ENCODE measurements at places on chromosomes 12 and 14.

DNA sequence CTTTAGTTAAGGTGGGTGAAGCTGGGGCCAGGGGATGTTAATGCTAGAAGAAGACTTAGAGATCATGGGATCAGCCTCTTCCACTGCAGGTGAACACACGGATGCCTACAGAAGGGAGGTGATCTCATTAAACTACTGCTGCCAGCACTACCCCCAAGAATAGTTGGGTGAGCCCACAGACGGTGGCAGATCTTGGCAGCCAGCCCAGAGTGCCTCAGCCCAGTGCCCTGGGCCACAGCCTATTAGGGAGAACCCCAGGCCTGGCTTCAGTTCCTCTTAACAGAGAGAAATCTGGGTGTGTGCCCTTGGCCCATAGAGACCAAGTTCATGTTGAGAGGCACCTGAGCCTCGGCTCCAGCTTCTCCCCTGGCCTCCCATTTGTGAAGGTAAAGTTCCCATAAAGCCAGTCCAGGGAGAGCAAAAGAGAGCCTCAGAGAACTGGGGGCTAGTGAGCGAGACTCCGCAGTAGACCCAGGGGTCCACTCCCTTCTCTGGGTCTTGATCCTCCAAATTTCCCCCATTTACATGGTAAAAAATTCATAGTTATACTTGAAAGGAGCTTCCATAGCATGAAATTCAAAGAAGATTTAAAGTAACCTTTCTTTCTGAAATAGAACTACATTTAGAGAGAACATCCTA lies 125.0 kb upstream of the CCND2 start:
- H3K27ac ChIP-seq: no peak overlapping the region
- no peak overlapping the region for H3K4me3 ChIP-seq
- H3K27me3 ChIP-seq: no peaks in the 10 kb centered on the region
- H3K4me1 ChIP-seq: no peaks in the 10 kb centered on the region

DNA sequence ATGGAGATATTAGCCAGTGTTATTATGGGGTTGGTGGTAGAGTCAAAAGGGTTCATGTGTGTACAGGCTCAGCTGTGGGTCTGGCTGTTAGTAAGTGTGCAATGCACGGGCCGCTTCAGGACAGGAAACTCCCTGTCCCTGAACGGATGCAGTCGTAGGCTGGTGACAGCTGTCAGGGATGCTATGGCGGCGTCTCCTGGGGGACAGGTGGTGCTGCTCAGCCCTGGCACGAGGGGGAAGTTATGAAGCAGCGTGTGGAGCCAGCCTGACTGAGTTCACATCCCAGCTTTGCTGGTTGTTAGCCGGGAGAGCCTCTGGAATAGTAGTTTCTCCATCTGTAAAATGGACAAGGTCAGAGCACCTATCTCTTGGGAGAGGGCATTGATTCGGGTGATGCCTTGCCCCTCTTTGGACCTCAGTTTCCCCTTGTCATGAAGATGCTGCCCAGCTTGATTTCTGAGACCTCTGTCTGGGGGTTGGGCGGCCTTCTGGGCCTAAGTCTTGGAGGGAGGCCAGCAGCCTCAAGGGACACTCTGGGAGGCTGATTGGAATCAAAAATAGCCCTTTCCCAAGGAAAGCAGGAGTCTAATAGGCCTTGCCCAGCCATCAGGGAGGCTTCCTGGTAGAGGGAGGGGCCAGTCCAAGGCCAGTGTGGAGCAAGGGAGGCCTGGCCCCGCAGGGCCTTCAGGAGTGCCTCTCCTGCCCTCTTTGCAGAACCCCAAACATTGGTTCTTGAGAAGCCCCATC lies 7.1 kb downstream of the ASB2 start:
- H3K4me3 ChIP-seq: no peak overlapping the region
- peaks cover 13% of the 10 kb centered on the region for H3K4me1 ChIP-seq
- no peak overlapping the region for H3K27ac ChIP-seq
- H3K36me3 ChIP-seq: no peaks in the 10 kb centered on the region

DNA sequence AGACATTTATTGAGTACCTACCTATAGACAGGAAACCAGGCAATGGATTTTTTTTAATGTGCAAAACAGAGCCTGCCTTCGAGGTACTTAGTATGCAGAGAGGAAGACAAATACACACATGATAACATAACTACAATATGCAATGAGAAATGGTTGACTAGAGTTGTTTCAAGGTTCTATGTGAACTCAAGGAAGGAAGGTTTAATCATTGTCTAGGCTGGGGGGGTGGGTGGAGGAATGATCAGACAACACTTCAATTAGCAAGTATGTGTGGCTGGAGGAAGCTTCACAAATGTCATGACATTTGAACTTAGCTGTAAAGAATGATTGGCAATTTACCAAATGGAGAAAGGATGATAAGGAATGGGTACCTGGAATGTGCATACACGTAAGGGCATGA lies 985.3 kb downstream of the FLRT2 start:
- H3K4me3 ChIP-seq: no peak overlapping the region
- no peak for DNase-seq
- no peaks in the 10 kb centered on the region for H3K36me3 ChIP-seq
- no peaks in the 10 kb centered on the region for H3K27me3 ChIP-seq
- no peak overlapping the region for H3K27ac ChIP-seq

DNA sequence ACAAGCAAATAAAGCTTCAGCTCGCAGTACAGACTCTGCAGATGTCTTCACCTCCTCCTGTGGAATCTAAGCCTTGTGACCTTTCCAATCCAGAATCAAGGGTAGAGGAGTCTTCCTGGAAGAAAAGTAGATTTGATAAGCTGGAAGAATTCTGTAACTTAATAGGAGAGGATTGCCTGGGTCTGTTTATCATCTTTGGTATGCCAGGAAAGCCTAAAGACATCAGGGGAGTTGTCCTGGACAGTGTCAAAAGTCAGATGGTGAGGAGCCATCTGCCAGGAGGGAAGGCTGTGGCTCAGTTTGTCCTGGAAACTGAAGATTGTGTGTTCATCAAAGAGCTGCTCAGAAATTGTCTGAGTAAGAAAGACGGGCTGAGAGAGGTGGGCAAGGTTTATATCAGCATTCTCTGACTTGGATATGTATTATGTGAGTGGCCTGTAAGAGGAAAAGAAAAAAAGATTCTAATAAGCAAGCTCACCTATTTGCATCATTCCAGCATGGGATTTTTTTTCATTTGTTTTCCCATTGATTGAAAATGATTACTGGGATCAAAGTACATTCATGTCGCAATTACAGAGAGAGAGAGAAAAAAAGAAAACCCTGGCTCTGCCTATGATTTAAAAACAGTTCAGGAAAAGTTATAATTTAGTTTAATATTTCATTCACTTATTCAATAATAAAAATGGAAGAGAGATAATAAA lies 767 bp downstream of the REP15 start:
- H3K4me3 ChIP-seq: no peak overlapping the region
- no peaks in the 10 kb centered on the region for H3K27me3 ChIP-seq
- no peak overlapping the region for H3K27ac ChIP-seq
- H3K4me1 ChIP-seq: no peaks in the 10 kb centered on the region
- no peak for DNase-seq
- H3K36me3 ChIP-seq: peaks cover 34% of the 10 kb centered on the region

- H3K4me3 ChIP-seq: no peak overlapping the region
- no peaks in the 10 kb centered on the region for H3K36me3 ChIP-seq
- peaks cover 3% of the 10 kb centered on the region for H3K27me3 ChIP-seq
- DNase-seq: no peak
- peaks cover 4% of the 10 kb centered on the region for H3K4me1 ChIP-seq
- no peak overlapping the region for H3K27ac ChIP-seq
Measured at GRCh38 chr12:125197326-125197725, 132.1 kb downstream of the AACS start.

- no peaks in the 10 kb centered on the region for H3K27me3 ChIP-seq
- no peak overlapping the region for H3K27ac ChIP-seq
- peaks cover 2% of the 10 kb centered on the region for H3K4me1 ChIP-seq
- no peak overlapping the region for H3K4me3 ChIP-seq
- DNase-seq: peak; percentile 87
Measured at GRCh38 chr14:71497645-71498086, 434.6 kb upstream of the RGS6 start.

DNA sequence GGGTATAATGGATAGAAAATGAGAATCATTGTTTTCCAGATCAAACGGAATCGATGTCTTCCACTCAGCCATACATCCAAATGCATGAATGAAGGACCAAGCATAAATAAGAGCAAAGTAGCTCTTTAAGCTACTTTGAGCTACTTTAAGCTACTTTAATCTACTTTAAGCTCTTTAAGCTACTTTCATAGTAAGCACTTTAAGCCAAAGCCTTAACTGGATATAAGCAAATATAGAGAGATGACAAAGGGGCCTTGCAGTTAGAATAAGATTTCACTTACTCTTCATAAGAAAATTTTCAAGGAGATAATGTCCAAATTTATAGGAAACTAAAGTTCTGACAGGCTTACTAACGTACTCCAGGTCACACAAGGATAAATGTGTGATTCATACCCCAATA lies 355.6 kb upstream of the KITLG start:
- H3K36me3 ChIP-seq: no peaks in the 10 kb centered on the region
- DNase-seq: peak; percentile 10
- no peak overlapping the region for H3K27ac ChIP-seq
- no peaks in the 10 kb centered on the region for H3K27me3 ChIP-seq
- H3K4me3 ChIP-seq: no peak overlapping the region
- peaks cover 3% of the 10 kb centered on the region for H3K4me1 ChIP-seq

GRCh38 chr12:89345830-89346740 lies 6.2 kb downstream of the DUSP6 start:
- no peaks in the 10 kb centered on the region for H3K27me3 ChIP-seq
- peaks cover 25% of the 10 kb centered on the region for H3K36me3 ChIP-seq
- H3K4me1 ChIP-seq: peaks cover 31% of the 10 kb centered on the region
- no peak overlapping the region for H3K27ac ChIP-seq
- DNase-seq: peak; percentile 62
- H3K4me3 ChIP-seq: no peak overlapping the region

DNA sequence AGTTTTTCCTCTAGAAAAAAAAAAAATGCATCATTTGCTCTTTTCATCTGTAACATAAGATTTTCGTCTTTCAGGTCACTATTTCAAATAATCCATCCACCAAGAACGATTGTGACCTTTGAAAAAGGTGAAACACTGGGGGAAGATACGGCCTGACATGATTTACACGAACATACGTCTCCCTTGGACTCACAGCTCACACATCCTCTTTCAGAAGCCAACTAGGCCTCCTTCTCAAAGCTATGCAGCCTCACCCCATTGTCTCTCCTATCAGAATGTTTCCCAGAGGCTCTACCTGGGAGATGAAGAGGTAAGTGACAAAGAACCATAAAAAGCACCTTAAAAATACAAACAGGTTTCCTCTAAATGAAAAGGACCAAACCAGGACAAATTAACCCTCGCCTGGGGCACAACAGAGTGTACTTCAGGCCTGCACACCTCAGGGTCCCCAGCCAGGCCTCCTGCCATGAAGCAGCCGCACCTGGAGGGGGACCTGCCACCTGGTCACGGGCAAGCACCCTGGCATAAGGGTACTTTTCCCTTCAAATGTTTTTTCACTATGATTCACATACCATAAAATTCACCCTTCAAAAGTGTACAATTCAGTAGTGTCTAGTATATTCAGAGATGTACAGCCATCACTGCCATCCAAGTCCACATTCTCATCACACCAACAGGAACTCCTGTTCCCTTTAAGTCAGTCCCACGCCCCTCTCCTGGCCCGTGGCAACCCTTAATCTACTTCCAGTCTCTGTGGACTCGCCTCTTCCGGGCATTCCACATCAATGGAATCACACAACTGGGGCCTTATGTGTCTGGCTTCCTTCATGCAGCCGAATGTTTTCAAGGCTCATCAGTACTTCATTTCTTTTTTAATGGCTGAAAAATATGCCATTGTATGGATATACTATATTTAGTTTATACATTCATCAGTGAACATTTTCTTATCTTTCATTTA lies 5.4 kb downstream of the SLC15A4 start:
- H3K27me3 ChIP-seq: no peaks in the 10 kb centered on the region
- peaks cover 25% of the 10 kb centered on the region for H3K4me1 ChIP-seq
- peak overlapping the region; percentile 90 for H3K27ac ChIP-seq
- peaks cover 7% of the 10 kb centered on the region for H3K36me3 ChIP-seq
- peak; percentile 79 for DNase-seq

GRCh38 chr14:45199230-45199629 lies 53.8 kb downstream of the MIS18BP1 start:
- H3K4me1 ChIP-seq: peaks cover 17% of the 10 kb centered on the region
- no peak overlapping the region for H3K4me3 ChIP-seq
- peak; percentile 87 for DNase-seq
- H3K27ac ChIP-seq: peak overlapping the region; percentile 73
- no peaks in the 10 kb centered on the region for H3K27me3 ChIP-seq

- peak; percentile 95 for DNase-seq
- no peaks in the 10 kb centered on the region for H3K36me3 ChIP-seq
- peaks cover 34% of the 10 kb centered on the region for H3K4me1 ChIP-seq
- H3K27ac ChIP-seq: peak overlapping the region; percentile 79
- no peak overlapping the region for H3K4me3 ChIP-seq
- H3K27me3 ChIP-seq: no peaks in the 10 kb centered on the region
Measured at GRCh38 chr12:95608252-95609033, 57.2 kb upstream of the USP44 start.

DNA sequence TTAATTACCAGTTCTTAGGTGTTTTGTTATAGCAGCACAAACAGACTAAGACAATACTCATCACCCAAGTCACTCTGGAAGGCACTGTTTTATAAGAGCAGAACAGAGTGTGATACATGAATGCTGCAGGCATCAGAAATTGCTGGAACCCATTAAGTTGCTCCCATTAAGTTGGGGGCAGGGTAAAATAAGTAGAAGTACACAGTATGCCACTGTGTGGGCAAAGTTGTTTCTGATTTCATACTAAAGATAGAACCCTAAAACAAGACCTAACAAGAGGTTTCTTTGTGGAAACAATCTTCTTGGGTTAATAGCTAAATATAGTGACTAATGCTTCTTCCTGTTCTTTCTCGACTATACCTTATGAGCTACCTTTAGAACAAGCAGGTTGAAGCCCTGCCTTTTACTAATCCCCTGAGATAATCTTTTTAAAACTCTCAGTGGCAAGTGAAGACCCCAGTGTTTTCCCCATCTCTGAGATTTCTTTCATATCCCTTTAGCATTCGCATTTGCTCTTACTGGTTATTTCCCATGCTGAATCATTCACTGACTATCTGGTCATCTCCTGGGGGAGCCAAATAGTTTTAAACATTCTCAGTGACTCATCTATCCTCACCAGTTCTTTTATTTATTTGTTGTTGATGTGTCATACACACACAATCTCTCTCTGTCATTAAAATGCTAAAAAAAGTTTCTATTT lies 52.3 kb downstream of the SOCS2 start:
- DNase-seq: peak; percentile 96
- H3K4me1 ChIP-seq: peaks cover 30% of the 10 kb centered on the region
- H3K36me3 ChIP-seq: no peaks in the 10 kb centered on the region
- peak overlapping the region; percentile 8 for H3K4me3 ChIP-seq
- no peaks in the 10 kb centered on the region for H3K27me3 ChIP-seq
